ENCODE measurements at places on chromosomes 2 and 18.

- DNase-seq = no peak
These were observed 223.7 kb downstream of the ALK start for GRCh38 chr2:29697715-29698114.

DNA sequence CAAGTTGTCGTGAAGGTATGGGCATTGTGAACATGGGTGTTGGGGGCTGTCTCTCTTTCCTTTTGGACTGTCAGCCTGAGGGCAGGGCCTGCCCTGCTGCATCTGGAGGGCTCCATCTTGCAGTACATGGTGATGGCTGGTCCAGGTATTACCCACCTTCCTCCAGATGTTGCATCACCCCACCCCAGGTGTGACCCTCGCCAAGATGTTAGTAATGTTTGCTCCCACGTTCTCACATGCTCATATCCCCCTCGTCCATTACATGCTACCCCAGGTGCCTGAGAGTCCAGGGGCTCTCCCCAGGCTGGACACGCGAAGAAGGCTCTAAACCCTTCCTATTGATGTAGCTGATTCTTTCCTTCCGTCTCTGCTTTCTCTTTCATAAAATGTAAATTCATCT, 13.9 kb downstream of the ZAP70 start:
- DNase-seq = no peak

DNA sequence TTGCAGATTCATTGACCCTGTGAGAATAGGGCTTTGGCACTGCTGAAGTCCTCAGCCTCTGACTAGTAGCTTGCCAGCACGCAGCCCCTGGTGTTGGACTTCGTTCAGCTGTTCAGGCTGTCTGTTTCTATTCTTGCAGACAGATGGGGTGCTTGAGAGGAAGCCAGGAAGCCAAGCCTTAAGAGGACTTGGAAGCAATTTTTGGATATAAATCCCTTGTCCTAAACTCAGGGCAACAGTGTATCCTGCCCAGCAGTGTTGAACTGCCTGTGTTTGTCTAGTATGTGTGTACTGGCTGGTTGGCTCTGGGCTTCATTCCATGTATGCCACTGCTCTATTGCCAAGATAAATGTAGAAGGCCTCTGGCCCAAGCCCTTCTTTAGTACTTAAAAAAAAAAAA, 108.6 kb downstream of the COMMD1 start:
- DNase-seq = peak; percentile 29

DNA sequence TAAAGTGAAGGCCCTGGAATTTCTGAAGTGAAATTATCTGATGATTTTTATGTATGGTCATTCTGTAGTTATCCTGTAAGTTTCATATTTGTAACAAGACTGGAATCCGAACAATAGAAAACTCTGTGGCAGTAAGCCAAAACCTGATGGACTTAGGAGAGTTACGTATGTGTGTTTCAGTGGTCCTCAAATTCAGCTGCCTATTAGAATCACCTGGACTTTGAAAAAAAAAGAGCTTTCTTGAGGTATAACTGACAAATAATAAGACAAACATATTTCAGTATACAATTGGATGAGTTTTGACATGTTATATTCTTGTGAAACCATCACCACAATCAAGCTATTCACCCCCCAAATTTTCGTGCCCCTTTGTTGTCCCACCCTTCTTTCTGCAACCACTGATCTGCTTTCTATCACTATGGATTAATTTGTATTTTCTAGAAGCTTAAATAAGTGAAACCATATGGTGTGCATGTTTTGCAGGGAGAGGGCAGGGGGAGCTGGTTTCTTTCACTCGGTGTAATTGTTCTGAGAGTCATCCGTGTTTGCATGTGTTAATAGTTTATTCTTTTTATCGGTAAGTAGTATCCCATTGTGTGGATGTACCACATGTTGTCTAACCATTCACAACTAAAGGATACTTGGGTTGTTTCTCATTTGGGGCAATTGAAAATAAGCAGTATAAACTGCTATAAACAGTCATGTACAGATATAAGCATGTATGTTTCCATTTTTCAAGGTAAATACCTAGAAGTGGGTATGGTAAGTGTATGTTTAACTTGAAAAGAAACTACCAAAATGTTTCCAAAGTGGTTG, 50.2 kb upstream of the EML4 start:
- DNase-seq = no peak

GRCh38 chr18:79507546-79508480, 112.1 kb downstream of the NFATC1 start:
- no peak for DNase-seq

- no peak for DNase-seq
These were observed 1.4 kb downstream of the MBD2 start for GRCh38 chr18:54222922-54223567.

- no peak for DNase-seq
These were observed 87.4 kb upstream of the AGAP1 start for GRCh38 chr2:235406430-235406829.

DNA sequence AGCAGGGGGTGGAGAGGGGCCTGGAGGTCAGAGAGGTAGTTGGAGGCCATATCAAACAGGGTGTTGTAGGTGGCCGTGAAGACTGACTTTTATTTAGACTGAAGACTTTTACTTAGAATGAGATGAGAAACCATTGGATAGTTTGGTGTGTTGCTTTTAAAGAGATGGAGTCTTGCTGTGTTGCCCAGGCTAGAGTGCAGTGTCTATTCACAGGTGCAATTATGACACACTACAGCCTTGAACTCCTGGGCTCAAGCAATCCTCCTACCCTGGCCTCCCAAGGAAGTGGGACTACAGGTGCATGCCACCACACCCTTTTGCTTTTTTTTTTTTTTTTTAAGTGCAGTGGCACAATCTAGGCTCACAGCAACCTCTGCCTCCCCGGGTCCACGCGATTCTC, 2.5 kb upstream of the LRPPRC start:
- no peak for DNase-seq

DNA sequence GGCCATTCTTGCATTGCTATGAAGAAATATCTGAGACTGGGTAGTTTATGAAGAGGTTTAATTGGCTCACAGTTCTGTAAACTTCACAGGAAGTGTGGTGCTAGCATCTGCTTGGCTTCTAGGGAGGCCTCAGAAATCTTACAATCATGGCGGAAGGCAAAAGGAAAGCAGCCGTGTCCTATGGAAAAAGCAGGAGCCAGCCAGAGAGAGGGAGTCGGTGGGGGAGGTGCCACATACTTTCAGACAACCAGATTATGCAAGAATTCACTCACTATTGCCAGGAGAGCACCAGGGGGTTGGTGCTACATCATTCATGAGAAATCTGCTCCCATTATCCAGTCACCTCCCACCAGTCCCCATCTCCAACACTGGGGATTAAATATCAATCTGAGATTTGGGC, 64.1 kb downstream of the CPS1 start:
- DNase-seq = no peak

- DNase-seq = no peak
These were observed 482.7 kb upstream of the SYT4 start for GRCh38 chr18:43760010-43760409.

DNA sequence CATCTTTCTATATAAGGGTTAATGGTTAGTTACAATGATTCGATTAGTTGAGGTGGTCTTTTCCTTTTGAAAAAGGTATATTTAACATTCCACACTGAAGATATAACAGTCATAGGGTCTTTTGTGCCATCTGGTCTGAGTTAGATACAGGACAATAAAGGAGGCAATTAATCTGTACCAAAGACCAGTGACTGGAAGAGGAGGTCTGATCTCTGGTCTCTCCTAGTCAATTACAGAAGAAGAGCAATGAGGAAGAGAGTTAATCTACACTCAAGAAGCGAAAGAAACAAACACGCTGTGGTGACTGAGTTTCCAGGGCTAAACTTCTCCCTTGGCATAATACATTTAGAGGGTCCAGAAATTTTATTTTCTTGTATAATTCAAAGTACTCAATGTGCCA, 20.7 kb upstream of the RMDN2 start:
- DNase-seq = no peak

GRCh38 chr2:9895669-9896590, 52.7 kb downstream of the TAF1B start:
- DNase-seq = no peak

DNA sequence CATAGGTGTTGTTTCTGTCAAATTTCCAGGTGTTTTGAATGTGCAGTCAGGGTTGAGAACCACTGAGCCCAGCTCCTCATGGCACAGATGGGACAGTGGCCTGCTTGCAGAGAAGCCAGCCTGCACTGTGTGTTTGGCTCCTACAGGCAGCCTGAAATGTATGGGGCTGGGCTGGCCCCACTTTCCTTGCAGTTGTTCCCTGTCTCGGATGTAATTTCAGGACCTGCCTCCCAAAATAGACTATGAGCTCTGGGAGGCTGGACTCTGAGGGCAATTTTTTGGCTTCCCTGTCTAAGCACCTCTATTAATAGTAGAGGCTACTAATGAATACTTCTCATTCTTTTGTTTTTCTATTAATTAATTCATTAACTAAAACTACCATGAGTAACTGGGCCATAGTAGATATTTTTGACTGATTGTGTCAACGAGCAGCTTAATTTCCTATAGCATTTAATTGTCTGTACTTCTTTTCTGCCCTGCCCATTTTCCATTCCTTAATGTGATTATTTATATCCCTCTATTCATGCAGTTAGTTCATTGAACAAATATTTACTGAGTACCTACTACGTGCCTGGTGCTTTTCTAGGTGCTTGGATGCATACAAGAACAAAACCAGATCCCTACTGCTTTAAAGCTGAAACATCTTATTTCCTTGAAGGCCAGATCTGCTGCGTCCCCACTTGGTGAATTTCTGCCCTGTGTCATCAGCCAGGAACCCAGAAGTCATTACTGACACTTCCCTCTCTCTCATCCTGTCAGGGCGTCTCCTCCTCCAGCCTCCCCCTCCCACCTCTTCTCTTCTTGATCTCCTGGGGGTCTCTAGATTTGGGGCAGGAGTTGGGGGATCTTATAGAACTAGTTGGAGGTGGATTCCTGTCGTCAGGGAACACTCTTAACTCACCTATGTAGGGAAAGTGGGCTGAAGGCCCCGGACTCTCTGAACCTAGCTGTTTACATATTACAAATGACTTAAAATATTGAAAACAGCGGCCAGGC, 16.3 kb downstream of the DYSF start:
- DNase-seq = no peak

DNA sequence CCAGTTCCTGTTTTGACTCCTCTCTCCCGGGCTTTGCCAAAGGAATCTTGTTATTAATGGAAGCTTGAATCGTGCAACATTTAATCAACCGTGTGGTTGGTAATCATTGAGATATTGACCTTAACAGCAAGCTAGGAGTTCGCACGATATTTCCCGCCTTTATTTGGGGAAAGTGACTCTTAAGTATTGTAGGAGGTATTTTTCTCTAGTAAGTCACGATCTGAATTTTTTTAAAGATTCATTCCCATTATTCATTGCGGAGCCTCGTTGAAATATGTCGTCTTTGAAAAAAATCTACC, 663 bp downstream of the NUP35 start:
- DNase-seq = no peak

DNA sequence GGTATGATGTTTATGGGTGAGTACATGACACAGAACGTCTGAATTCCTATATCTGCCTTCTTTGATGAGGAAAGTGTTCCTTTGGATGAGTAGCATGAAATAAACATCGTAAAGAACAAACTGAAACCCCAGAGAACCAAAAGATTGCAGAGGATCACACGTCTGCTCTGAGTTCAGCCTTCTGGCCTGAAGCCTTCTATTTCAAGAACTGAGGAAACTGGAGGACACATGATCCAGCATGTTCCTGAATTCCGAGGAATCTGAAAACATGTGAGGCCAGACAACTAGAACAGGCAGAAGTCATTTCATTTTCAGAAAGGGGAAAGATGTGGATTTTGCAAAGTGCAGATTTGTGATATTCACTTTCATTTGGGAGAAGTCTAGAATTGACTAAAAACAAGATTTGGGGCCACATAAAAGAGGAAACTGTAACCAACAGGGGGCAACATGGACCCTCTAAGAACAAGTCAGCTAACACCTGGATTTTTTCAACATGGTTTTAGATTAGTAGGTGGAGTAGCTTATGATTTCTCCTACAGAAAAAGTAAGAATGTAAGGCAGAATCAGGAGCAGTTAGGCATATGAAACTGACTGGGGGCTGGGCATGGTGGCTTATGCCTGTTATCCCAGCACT, 8.3 kb downstream of the SULT6B1 start:
- DNase-seq = no peak

- DNase-seq = no peak
These were observed 71.3 kb downstream of the SOWAHC start for GRCh38 chr2:109685453-109685852.

- DNase-seq = peak; percentile 27
These were observed 94.6 kb upstream of the CHAC2 start for GRCh38 chr2:53672881-53673522.

DNA sequence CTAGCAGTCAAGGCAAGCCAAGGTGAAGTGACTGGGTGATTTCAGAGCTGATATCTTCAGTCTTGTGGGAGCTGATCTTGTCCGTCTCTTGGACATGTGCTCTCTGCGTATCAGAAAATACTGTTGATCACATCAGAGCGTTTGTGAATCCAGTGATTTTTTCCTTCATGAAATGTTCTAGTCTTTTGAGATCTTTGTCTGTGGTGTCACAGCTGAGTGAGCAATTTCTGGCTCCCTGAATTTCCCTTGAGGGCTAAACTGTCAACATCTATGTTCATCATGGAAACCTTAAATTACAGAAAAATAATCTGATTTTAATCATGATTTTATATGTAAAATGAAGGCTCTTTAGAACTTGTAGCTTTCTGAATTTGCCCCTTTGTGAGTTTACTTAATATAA, 432.0 kb downstream of the CCDC85A start:
- DNase-seq = no peak

- no peak for DNase-seq
These were observed 40.6 kb upstream of the TWSG1 start for GRCh38 chr18:9293948-9294347.

All from AG04450 (cell line).